ENCODE measurements at places on chromosomes 3 and 15.

DNA sequence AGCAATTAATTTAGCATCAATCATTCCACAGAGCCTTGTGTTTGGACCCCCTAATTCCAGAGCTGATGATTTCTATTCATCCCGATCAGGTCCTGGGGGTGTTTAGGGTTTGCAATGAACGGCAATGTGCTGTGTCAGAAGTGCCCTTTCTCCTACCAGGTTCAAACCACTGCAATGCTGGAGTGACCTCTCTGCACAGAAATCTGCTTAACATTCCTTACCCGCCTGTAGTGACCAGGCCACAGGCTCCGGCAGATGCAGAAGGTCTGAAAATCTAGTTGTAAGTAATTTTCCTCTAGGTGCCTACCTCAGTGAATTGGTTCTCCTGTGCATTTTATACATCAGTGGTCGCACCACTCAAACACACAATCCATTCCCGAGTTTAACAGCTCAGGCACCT lies 725.3 kb upstream of the CFAP20DC start:
- DNase-seq, result no peak

GRCh38 chr3:66253790-66254620 lies 33.2 kb downstream of the SLC25A26 start:
- no peak for DNase-seq

DNA sequence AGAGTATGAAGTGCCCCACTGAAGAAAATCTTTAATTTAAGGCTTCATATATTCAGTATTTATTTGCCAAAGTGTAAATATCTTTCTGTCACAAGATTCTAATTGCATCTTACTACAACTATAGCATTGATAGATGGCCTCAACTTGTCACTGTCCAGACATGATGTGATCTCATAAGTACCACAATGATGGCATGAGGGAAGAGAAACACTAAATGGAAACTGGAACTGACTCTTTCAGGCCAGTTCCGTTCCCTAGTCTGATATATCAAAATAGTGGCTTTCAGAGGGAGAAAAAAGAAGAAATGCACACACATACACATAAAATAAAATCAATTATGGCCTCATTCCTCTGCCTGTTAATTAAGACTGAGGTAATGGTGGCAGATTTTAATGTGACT lies 615.7 kb downstream of the TBL1XR1 start:
- no peak for DNase-seq

DNA sequence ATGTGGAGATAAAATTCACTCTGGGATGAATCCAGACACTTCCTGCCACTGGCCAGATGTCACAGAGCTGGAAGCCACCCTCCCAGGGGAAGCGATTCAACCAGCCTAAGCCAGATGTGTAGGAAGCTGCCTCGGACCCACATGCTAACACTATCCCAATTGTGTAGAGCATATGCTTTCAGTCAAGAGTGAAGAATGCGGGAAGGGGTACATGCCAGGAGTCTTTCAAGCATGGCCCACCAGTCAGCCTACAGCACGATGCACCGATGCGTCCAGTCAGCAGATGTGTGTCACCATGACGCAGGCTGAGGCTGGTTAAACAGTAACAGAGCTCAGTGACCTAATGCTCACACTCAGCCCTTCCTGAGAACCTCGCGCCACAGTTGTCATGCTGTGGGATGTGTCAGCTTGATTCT lies 38.8 kb upstream of the BNC1 start:
- DNase-seq, result no peak

DNA sequence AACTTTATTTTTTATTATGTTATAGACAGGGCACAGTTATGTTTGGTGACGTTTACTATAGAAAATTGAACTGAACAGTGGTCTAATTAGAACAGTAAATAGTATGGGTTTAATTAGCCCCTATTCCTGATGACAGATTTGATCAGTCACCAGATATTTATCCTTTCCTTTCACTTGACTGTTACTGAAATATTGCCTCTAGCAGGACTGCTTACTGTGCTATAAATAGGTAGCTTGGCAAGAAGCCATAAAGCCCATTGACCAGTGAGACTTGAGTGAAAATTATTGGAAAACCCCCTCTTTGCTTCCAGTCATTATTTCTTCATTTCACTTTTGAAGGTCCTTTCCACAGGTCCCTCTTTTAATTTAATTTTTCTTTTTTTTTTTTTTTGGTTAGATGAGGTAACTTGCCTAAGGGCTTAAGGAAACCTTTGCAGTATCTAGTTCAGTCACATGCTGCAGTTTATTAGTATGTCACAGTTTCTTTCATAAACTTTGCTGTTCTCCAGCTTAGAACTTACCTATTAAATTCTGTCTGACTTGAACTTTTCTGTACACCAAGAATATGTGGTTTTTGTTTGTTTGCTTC lies 115.6 kb downstream of the ADAMTSL3 start:
- DNase-seq, result no peak

DNA sequence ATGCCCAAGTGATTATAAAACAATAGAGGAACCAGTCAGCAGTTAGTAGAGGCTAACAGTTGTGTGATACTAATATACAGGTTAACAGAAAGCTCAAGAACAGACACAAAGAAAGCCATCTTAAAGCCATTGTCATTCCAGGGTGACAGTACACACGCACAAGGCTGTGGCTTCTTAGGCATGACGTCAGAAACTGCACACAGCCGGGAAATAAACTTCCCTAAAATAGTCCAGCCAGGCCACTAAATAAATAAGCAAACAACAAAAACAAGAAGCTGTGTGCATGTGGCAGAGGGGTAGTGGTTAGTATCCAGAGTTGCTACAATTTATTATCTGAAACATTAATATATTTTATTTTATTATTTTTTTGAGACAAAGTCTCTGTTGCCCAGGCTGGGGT lies 49.8 kb downstream of the PPCDC start:
- no peak for DNase-seq

DNA sequence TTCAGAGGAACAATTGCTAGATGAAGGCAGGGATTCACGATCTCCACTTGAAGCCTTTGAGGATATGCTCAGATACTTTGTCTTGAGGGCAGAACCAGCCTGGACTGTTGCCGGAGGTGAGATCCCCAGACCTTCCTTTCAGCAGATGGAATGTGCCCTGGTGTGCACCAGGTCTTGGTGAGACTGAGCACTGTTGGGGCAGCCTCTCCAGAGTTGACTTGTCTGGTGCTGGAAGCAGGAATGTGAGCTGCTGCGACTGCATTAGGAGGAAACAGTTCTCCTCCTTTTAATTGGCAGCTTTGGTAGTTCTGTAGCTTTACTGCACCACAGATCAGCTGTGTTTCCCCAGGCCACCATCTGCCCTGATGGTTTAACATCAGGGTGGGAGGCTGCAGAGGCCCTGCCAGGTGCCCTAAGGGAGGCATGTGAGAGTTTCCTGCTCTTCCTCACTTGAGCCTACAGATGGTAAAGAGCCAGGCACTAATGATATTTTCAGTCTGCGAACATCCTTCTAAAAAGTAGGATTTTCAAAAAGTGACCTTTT lies 58.5 kb downstream of the CTDSPL start:
- DNase-seq, result no peak

DNA sequence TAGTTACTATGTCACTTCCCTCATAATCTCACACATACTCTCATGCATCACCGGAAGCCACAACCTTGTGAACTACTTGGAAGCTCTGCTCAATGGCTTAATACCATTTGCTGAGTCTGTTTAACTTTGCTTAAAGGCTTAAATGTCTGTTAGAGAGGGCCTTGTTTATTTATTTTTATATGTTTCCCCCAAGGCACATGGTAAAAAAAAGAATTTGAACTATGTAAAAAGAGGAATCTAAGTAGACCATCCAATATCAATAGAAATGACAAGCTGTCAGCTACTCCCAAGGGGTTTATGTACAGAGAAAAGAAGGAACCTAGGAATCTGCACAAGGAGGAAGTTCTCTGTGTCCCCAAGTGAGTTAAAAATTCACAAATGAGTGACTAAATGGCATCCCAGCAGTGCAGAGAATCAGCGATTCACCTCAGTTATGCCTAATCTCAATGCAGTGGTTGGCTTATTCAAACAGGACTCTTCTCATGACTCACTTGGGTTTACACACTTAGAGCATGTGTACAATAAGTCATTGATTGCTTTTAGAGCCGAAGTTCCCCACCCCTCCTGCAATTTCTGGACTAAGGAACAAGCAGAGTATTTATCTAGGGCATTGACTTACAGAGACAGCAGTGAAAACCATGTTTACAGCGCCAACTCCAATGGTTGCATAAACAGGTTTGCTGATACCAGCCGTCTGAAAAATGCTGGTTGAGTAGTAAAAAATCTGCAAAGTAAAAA lies 24.4 kb downstream of the SLC2A2 start:
- DNase-seq, result no peak

- DNase-seq, result no peak
These were observed 170.5 kb upstream of the POU1F1 start for GRCh38 chr3:87446849-87447387.

DNA sequence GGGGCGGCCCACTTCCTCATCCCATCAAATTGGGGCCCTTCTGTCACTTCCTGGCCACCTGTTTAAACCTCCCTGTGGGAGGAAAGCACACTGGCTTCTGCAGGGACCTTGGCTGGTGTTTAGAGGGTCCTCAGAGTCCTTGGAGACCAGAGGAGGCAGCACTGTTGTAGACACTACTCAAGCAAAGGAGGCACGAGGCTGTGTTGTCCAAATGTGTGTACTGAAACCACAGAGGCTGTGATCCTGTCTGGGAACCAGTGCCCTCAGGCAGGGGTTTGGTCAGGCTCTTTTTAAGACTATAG lies 12.4 kb upstream of the SEC13 start:
- DNase-seq, result no peak

DNA sequence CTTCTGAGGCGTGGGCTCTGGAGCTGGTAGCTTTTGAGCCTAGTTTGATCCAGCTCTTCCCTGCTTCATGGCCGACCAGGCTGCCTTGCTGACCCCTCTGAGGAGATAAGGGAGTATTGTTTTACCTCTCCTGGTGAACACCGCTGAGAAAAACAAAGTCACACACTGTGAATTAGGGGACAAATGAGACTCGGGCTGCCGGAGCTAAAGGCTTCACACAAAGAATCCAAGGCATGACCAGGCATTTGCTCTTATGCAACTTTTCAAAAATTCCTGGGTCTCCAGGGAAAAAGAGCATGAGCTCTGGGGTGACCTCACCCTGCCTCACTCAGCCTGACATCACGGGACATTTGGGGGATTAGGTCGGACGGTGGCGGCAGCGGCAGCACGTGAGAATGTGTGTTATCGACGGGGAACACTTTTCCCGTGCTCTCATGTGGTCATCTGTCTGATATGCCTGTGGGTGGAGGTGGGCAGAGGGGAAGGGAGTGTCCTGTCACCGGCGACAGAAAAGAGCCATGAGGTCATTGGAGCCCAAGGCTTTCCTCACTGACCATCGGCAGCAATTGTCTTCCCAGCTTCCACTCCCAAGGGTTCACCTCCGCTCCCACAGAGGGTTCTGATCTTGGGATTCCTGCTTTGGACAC lies 61.0 kb downstream of the TMEM44 start:
- no peak for DNase-seq

- DNase-seq, result no peak
These were observed 111.3 kb upstream of the GMNC start for GRCh38 chr3:190973771-190974170.

GRCh38 chr15:77167406-77167805 lies 96.5 kb upstream of the TSPAN3 start:
- no peak for DNase-seq

DNA sequence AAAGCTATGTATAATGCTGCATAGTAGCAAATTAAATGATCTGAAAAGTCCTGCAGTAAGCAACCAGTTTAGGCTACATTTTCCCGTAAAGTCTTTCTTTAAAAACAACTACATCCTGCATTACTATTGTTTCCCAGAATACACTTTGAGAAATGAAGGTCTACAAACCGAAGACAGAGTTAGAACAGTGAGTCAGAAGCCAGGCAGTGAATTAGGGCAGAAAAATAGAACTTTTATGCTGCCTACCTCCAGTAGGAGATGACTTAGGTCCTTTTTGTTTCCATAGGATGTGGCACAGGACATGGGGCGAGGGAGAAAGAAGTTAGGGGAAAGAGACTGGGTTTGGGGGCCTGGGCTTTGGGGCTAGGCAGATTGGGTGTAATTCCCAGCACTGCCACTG lies 127.3 kb downstream of the PPM1L start:
- DNase-seq, result no peak

DNA sequence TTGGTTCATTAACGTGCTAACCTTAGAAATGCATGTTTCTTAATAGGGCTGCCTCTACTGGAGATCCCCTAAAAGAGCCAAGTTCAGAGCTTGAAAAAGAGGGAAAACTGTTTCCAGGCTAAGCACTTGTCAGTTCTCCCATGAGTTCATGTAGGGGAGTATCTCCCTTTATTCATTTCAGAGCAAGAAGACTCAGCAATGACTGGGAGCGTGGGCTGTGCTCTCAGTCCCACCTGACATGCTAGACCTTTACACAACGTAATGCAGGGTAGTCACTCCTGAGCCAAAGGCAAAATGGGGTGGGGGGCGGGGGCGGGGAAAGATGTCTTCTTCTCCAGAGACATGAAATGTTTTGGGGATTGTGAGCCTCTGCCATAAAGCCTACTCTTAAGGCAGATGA lies 420.1 kb upstream of the MCTP2 start:
- no peak for DNase-seq

GRCh38 chr3:37984596-37984995 lies 6.0 kb upstream of the VILL start:
- no peak for DNase-seq

GRCh38 chr3:112734736-112735350 lies 93.9 kb upstream of the CCDC80 start:
- DNase-seq, result no peak

GRCh38 chr3:144843099-144843498 lies 871.5 kb downstream of the DIPK2A start:
- DNase-seq, result no peak

DNA sequence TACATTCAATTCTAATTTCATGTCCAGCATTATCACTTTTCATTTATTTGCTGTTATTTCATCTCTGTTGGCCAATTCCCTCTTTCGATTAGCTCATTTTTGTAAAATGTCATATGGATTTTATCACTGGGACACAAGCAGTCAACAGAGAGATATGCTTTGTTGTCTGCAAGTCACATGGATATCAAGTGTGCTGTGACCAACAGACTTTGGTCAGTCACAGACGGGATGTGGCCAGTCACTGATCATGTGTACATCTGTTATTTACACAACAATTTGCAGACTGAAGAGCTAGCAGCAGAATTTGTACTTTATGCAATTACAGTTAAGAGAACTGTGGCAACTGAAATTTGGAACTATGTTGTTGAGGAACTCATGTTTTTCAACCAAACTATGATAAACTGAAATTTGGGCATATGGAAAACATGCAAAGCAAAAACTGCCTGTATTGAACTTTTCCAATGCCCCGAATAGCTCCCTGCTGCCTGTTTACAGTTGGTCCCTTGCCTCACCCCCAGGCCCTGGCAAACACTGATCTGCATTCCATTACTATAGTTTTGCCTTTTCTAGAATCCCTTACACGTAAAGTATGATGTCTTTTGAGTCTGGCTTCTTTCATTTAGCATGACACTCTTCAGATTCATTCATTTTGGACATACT lies 104.4 kb downstream of the RPL22L1 start:
- no peak for DNase-seq

DNA sequence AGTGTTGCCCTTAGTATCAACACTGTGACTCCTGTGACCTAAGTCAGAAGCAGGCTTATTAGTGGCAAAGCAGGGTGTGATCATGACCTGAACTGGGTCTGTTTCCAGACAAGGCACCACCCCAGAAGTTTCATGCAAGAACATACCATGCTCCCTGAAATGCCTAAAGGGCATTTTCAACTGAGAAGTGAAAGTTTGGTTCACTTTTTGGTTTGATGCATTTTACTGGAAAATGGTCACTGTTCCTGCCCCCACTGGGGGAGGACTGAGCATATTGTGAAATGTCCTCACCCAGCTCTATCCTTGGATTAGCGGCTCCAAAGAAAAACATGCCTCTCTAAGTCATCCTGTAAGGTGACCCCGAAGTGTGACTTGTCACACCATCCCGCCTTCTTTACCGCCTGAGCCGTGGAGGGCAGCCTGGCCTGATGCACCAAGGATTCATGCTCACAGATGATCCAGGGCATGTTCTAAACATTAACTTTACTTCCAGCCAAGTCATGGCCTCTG lies 3.1 kb upstream of the FAM240A start:
- DNase-seq, result no peak
